Stimulated activated CD4-positive, alpha-beta T cell treated with anti-CD3 and anti-CD28 coated beads, Interleukin-12 subunit alpha, Interleukin-12 subunit beta, amount 100 ng/mL, for 24 hours (primary cell): ENCODE measurements at places on chromosomes 4 and X.

- DNase-seq = peak; percentile 5
Observed at GRCh38 chrX:39883666-39884065, 214.1 kb downstream of the BCOR start.

DNA sequence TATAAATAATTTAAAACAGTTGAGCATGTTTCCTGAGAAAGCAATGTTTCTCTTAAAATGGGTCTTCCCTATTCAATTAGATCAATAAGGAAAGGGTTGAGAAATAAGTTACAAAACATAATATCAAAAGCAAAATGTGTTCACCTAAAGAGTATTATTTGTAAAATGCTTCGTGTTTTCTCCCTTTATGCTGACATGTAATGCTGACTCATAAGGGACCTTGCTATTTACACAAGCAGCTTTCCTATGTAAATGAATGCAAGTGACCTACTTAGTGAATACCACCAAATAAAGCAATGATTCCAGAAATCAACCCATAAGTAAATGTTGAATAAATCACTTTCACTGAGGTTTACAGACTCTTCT is 91.5 kb downstream of the ELOVL6 start:
- DNase-seq = no peak

DNA sequence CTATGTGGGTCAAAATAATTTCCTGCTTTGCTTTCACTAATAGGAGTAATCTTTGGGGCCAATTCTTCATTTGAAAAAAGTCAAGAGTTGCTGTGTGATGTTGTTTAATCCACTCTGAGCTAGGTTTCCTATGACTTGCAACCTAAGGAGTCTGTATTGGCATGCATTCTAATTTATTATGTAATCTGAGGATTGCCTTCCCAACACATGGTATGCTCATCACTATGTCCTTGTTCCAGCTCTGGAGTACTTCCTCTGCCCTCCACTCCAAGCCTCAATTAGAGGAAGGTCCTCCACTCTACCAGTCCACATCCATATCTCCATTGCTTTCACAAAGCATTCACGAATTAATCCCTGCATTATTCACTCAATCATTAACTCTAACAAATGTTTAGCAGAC is 56.1 kb downstream of the PPP3CA start:
- DNase-seq = no peak

- no peak for DNase-seq
Observed at GRCh38 chr4:97238956-97239666, 904.2 kb downstream of the STPG2 start.

DNA sequence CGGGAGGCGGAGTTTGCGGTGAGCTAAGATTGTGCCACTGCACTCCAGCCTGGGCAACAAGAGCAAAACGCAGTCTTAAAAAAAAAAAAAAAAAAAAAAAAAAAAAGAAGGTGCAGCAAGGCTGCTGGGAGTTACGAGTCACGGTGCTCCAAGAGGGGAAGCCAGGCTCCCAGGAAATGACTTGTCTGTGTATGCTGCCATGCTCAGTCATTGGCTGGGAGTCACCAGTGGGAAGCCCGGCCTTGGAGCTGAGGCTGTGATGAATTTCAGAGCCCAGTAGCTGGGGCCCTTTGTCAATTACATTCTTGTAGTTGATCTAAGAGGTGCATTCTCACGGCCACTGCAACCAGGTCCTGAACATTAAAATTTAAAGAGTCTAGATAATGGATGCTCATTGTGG is 1105.1 kb upstream of the TENM3 start:
- DNase-seq = no peak

DNA sequence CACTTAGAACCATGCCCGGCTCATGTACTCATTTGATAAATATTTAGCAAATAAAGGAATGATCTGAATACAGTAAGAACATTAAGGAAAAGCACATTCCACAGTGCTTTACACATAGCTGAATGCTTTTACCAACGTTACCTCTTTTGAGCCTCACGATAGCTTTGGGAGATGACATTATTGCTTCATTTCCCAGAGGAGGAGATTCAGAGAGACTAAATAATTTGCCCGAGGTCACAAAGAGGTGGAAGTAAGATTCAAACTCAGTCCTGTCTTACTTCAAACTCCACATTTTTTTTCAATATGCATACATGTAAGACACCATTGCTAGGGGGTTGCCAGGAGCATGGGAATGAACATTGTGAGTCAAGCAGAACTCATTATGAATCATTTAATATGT is 538.5 kb downstream of the BCOR start:
- DNase-seq = no peak
